Pancreas (tissue), 10 donors: ENCODE measurements at places on chromosomes 16 and 17. TPM values are rescaled to one million over a fixed set of nuclear protein-coding genes. Genes with fewer than 3 reads are reported as not detected.

DNA sequence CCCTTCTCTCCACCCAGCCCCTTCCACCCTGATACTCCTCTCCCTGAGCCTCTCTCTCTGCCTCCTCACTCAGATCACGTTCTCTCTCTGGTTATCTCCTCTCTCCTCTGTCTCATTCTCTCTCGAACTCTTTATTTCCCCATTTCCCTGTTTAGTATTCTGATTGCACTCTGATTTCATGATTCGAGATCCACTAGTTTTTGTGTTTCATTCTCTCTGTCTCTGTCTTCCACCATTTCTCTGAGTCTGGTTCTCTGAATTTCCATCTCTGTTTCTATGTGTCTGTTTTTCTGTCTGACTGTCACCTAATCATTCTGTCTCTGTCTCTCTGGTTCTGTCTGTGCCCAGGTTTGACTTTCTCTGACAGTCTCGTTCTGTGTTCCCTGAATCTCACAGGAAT, 2.0 kb downstream of the SEZ6L2 start:
- no peak for DNase-seq

GRCh38 chr17:67558740-67559380, 158.9 kb upstream of the NOL11 start:
- DNase-seq = no peak

GRCh38 chr16:86827521-86827920, 249.2 kb downstream of the FOXL1 start:
- DNase-seq = no peak

GRCh38 chr17:33966410-33967059, 288.6 kb upstream of the CCL2 start:
- no peak for DNase-seq

The TBC1D28 gene
- not detected for total RNA-seq

The FNDC8 gene
- total RNA-seq = not detected

DNA sequence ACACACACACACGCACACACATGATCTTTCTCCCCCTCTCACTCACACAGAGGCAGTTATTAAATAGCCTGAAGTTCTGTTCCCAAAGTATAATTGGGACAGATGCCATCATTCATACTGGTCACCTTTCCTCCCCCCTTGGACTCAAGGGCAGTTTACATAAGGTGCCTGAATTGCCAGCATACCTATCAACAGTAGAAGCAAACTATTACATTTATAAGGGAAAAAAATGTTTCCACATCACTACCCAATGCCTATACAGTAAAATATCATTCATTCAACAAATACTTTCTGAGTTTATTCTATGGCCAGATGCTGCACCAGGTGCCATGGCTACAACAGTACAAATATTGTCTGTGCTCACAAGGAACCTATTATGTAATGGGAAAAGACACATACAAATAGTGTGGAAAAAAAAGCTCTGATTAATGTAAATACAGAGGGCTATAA, 6.3 kb downstream of the CNTD1 start:
- no peak for DNase-seq

DNA sequence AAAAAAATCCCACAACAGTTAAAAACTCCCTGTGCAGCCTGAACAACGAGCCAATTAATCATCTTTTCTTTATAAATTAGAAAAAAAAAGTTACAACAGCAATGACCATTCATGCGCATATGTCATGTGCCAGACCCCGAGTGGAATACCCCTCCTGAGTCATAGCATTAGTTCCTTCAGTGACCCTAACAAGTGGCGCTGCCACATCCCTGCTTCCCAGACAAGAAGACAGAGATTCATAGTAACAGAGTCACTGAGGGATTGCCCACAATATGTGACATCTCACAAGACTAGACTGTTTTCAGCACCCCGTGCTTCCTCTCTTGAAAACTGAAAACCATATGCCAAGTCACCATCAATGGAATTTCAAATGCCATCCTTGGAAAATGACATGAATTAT, 7.9 kb downstream of the UMOD start:
- no peak for DNase-seq

The NOTUM gene
- total RNA-seq = 0.16 TPM

GRCh38 chr17:67994817-67995569, 1.3 kb downstream of the C17orf58 start:
- peak; percentile 59 for DNase-seq

The OR1A1 gene
- total RNA-seq = not detected

The PEX12 gene
- total RNA-seq = 2.5 TPM

The CNTNAP4 gene
- total RNA-seq = not detected

GRCh38 chr16:57752581-57753447, 17.2 kb downstream of the KATNB1 start:
- peak; percentile 71 for DNase-seq

DNA sequence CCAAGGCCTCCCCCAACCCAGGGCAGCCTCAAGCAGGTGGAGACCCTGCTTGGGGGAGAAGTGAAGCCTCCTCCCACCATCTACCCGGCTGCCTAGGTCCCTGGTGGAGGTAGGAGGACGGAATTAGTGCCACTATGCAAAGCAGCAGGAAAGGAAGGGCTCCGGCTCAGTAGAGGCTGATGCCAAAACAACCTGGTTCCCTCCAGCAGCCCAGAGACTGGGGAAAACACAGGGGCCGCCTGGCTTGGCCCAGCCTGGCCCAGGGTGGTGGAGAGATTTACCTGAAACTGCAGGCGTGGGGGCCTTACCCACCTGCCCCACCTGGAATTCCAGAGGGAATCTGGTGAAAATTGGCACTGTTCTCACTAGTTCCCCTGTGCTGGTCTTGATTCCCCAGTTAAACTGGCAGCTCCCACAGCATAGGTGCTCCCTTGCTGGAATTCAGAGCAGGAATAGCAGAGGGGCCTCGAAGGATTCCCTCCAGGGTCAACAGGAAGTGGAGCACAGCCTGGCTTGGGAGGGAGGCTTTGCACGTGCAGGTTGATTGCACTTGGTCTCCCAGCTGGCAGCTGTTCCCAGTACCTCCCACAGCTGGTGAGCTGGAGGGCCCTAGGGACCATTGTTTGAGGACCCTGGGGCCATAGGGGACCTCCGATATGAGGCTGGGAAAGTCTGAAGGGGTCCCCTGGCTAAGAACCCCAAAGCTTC, 4.5 kb downstream of the CD79B start:
- DNase-seq = peak; percentile 23

GRCh38 chr17:1577583-1578013, 15.0 kb upstream of the PITPNA start:
- DNase-seq = no peak

DNA sequence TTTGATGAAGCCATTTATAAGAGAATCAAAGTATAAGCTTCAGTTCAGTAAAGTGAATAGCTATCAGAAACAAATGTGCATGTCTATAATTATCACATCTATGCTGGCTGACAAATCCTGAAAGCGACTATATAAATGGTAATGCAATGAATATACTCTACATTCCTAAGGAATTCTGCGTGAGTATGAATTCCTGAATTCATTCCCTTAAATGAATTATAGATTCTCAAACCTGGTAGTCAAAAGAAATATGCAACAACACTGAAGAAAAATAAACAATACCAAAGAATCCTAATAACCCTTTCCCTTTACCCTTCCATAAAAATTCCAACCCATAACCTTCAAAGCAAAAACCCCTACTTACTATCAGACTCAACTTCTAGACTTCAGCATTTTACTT, 416.6 kb upstream of the PMFBP1 start:
- DNase-seq = no peak

DNA sequence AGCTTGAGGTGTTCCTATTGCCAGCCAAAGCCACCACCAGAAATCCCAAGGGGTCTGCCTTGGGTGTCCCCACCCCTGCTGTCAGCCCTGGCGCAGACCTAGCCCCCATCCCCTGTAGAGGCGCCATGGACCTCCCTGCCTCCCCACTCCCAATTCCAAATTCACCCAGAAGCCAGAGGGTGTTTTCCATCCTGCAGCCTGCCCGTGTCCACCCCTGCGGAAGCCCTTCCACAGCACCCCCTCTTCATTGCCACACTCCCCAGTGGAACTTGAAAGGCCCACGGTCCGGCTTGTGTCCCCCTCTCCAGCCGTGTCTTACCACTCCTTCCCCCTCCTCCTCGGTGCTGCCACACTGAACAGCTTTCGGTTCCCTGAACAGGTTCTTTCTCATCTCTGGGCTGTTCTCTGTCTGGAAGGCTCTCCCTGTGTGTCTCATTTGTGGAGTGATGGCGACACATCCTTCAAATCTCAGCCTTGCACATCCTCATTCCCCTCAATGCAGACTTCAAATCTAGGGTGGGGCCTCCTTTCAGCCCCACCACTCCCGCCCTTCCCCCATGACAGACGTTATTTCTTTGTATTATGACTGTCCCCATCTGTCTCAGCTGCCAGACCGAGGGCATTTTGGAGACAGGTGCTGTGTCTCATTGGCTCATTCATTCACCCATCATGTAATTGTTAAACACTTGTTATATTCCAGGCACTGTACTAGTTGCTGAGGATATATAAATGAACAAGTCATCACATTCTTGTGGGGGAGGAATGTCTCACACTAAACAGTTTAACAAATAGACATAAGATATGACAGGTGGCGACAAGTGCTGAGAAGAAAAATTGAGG, 36.3 kb downstream of the ADGRG5 start:
- no peak for DNase-seq
